ENCODE measurements at places on chromosomes 11 and 22.

- DNase-seq: no peak
Observed at GRCh38 chr11:126915430-126915829, 85.1 kb downstream of the KIRREL3 start.

- no peak for DNase-seq
Observed at GRCh38 chr22:35582861-35583670, 34.1 kb downstream of the MB start.

DNA sequence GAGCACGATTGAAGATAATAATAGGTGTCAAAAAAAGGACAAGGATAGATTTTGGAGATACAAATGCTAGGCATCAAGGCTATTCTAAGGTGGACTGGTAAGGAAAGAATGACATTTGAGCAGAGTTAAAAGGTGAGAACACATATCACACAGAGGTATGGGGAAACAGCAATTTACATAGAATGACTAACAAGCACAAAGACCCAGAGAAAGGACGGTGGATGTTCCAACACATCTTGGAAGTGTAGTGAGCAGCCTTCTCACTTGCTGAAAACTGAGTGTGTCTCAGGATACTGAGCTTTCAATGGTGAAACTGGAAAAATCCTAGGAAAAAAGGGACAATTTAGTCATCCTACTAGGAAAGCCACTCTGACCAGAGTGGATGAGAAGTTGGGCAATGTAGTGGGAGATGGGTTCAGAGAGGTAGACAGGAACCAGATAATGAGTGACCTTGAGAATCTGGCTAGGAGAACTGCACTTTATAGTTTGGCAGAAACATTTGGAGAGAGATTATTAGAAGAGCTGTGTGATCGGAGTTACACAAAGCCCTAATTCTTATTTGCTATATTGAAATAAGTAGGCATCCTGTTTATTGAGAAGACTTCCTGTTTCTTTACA, 706.0 kb downstream of the KCNA4 start:
- no peak for DNase-seq

- no peak for DNase-seq
Observed at GRCh38 chr11:14677146-14677545, 33.5 kb downstream of the PDE3B start.

DNA sequence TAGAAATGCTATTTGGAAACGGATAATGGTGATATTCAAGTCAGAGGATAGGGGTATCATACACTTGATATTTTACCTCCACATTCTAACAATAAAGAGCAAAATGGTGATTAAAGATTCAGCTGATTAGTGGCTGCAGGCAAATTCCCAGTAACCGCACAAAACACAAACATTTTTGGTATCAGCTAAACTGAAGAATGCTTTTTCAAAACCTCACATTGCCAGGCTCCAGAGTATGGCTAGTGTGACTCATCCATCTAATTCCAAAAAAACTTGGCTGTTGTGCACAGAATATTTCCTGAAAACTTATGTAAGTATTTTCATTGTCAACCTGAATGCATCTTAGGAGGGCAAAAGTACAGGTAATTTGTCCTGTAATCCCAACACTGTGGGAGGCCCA, 10.9 kb downstream of the SRPRA start:
- DNase-seq: peak; percentile 48

DNA sequence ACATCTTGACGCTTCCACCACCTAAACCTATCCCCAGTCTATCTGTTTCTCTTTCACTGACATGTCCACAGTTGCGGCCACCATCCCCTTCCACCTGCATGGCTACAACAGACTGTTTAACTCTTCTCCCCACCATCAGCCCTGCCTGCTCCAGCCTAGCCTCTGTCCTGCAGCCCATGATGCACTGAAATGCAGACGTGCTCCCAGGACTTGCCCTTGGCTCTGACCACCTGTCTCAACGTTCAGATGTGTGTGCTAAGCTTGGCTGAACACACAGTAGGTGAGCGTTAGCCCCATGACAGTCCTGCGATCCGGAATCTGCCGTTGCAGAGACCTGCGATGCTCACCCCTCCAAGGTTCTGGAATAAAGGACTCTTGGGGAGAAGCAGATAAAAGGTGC, 22.7 kb downstream of the CBX7 start:
- no peak for DNase-seq

GRCh38 chr11:842370-843002, at the start of the genes POLR2L and TSPAN4:
TSS of gene POLR2L (minus strand) at chr11:842529. CDS start at chr11:842508, 21 bp downstream.
TSS of gene TSPAN4 (plus strand) at chr11:842852. CDS start at chr11:850305, 7,453 bp downstream.
- DNase-seq: peak; percentile 80

DNA sequence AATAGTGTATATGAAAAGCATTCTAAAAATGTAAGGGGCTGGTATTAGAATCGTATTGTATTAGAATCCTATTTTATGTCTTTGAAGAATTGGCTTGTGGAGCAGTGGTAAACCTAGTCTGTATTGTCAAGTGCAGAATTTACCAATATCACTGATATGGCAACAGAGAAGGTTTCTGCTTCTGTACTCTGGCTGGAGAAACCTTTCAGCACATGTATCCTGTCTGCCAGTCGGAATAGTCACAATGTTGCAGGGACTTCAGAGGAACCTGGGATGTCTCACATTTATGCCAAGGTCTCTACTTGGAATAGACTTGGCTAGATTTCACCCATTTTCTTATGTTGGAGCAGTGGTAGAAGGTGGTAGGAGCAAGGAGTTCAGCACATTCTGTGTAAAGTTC, 4.4 kb downstream of the MTMR3 start:
- no peak for DNase-seq

GRCh38 chr11:47565340-47566148, at the start of gene PTPMT1:
TSS of gene PTPMT1 (plus strand) at chr11:47565599. CDS start at chr11:47565623, 24 bp downstream.
- DNase-seq: peak; percentile 68

GRCh38 chr22:37781434-37782059, 26.2 kb upstream of the GCAT start:
- no peak for DNase-seq

GRCh38 chr22:46486996-46487717, 50.3 kb downstream of the CELSR1 start:
- DNase-seq: no peak

DNA sequence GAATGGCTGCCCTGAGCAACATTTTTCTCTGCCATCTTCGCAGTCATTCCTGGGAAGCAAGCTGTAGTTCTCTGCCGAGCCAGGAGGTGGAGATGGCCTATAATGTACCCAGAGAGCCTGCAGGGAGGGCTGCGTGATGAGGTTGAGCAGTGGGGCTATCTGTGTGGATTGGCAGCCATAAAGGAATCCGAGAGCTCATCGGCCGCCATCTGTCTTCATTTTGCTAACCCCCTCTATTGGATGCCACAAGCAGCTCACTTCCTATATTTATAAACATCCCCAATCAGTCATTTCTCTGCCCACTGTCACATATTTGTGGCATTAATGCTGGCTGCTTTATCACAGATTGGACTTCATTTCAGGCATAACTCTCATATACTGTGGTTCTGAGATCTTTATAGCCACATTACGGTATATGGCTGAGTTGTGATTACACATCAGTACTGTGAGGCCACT, 209.5 kb downstream of the NTM start:
- DNase-seq: no peak

DNA sequence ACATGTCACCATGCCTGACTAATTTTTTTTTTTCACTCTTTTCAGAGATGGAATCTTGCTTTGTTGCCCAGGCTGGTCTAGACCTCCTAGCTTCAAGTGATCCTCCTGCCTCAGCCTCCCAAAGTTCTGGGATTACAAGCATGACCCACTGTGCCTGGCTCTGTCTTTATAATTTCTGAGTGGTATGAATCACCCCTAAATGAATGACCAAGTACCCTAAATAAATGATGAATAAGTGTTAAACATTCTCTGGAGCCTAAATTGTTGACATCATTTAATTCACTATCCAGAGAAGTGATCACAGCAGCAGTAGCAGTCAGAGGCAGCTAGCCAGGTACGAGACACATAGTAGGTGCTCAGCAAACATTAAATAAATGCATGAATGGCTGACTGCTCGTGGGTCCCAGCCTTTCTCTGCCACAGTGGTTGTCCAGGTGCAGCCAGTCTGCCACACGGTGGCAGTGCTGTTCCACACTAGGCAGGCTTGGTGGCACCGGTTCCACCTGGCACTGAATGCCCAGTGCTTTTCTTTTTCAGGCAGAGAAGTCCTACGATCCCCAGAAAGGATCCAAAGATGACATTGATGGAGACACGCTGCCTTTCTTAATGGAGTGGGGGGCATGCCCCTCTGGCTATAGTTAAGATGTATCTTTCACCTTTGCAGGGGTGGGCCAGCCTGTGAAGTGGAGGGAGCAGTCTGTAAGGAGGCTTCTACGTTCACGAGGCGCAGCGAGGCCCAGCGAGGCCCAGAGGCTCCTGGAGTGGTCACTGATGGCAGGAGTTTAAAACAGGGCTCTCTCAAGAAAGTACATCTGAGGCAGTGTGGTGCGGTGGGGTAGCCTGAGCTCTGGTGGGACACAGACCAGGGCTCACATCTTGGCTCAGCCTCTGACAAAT, 8.7 kb upstream of the TTC12 start:
- peak; percentile 28 for DNase-seq

GRCh38 chr22:29569011-29569678, 11.8 kb downstream of the NIPSNAP1 start:
- no peak for DNase-seq

DNA sequence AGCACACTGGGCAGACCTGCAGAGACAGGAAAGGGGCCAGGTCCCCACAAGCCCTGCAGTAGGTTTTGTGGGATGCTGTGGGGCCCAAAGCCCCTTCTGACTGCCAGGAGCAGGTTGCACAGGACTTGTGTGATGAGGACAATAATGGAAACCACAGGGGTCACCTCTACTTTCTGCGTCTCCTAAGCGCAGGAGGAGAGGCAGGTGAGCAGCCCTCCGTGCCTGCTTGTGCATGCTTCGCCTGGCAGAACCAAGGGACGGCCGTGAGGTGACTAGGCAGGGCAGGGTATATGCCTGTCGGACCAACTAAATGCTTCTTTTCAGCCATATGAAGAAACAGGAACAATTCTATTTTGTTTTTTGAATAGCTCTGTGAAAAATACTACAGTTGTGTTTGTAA, 77.9 kb upstream of the PITPNB start:
- no peak for DNase-seq

- DNase-seq: no peak
Observed at GRCh38 chr11:74730571-74731260, 510 bp downstream of the CHRDL2 start.

- no peak for DNase-seq
Observed at GRCh38 chr11:61352038-61352437, 9.6 kb downstream of the CYB561A3 start.

- DNase-seq: peak; percentile 36
Observed at GRCh38 chr22:33923660-33924246, 3.5 kb upstream of the LARGE1 start.

DNA sequence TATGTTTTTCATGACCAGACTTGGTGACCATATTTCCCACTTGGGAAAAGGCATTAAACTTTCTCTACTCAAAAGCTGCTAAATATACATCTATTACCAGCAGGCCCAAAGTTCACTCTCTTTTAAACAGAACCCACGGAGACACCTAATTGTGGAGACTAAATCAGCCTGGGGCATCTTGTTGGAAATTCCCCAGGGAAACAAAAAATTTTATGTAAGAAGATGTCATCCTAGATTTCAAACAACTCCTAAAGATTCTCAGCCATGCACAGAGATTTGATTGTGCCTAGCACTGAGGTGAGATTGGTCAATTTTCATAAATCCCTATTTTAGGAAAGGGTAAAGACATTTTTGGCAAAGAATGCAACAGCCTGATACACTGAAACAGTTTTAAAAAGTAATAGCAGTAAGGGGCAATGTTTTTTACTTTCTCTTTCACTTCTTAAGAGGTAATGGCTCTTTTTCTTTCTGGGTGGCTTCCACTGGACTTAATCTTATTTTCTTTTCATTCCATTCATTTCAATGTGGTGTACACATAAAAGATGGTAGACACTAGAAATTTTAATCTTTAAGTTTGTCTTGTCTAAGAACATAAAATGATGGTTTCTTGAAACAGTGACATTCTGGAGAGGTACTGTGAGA, 9.6 kb downstream of the OR52N2 start:
- no peak for DNase-seq

GRCh38 chr11:37786214-37786755, 1188.2 kb upstream of the RAG2 start:
- peak; percentile 59 for DNase-seq

DNA sequence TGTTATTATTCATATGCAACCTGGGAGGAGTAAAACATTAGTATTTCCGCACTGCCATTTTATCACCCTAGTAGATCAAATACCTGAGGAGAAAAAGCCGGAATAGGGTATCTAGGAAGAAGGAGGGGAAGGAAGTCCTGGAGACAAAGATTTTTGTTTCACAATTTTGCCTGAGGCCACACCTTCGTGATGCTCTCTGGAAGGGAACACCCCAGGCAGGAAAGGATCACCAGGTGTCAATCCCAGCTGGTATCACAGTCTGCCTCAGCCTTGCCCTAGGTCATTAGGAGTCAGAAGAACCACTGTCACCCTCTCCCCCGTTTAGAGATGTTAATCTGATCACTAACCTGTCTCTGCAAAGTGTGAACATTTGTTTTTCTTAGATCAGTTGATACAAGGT, 35.4 kb upstream of the IGSF9B start:
- DNase-seq: no peak

DNA sequence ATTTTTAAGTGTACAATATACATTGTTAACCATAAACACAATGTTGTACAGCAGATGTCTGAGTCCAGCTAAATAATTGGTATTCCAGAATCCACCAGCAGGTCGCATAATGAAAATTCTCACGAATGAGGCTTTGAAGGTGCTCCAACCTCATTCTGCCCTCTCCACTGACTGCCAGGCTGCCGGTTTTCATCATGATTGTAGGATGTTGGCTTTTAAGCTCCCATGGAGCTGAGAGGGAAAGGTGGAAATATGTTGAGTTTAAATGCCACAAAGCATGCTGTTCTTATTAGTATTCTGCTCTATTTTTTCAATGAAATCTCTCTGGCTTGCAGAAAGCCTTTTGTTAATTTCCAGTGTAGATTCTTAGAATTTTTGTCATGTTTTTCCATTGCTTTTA, 337.2 kb upstream of the DDI1 start:
- DNase-seq: no peak

DNA sequence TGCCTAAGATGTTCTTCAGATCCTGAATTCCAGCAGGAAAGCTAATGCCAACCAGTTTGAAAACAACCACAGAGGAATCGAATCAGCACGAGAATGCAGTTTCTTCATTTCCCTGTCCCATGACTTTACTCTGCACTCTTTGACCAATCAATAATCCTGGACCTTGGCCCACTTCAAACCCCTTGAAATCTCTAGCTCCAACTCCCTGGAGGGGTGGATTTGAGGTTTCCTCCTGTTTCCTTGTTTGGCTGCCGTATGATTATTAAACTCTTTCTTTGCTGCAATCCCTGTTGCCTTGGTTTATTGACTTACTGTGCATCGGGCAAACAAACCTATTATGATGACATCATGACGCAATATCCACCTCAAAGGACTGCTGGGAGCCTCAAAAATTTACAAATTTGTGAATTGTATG, 109.3 kb downstream of the FBXO7 start:
- no peak for DNase-seq

- peak; percentile 36 for DNase-seq
Observed at GRCh38 chr11:3950996-3951660, 95.7 kb downstream of the STIM1 start.
